Natural killer cell treated with Interleukin-12 subunit alpha and Interleukin-12 subunit beta and Interleukin-15 and Interleukin-18, amount 100 ng/mL, for 72 hours (primary cell): ENCODE measurements at places on chromosomes 5 and 9.

GRCh38 chr9:132268725-132269352 is 85.9 kb downstream of the SETX start:
- DNase-seq: peak; percentile 72
- H3K4me1 ChIP-seq: peaks cover 7% of the 10 kb centered on the region
- peak overlapping the region; percentile 23 for H3K27ac ChIP-seq
- H3K27me3 ChIP-seq: no peaks in the 10 kb centered on the region
- peaks cover 15% of the 10 kb centered on the region for H3K36me3 ChIP-seq

GRCh38 chr9:33221568-33221884 is 18.4 kb upstream of the SPINK4 start:
- H3K4me1 ChIP-seq: peaks cover 13% of the 10 kb centered on the region
- DNase-seq: no peak
- no peaks in the 10 kb centered on the region for H3K36me3 ChIP-seq
- H3K4me3 ChIP-seq: no peak overlapping the region
- H3K27me3 ChIP-seq: peaks cover 3% of the 10 kb centered on the region

GRCh38 chr9:36037549-36038122 is 923 bp downstream of the RECK start:
- H3K4me1 ChIP-seq: peaks cover 33% of the 10 kb centered on the region
- H3K4me3 ChIP-seq: peak overlapping the region; percentile 87
- H3K36me3 ChIP-seq: no peaks in the 10 kb centered on the region
- no peak for DNase-seq
- peaks cover 6% of the 10 kb centered on the region for H3K27me3 ChIP-seq

GRCh38 chr5:52915176-52915875 is 73.8 kb upstream of the ITGA2 start:
- H3K4me1 ChIP-seq: peaks cover 11% of the 10 kb centered on the region
- no peak overlapping the region for H3K27ac ChIP-seq
- peak overlapping the region; percentile 33 for H3K4me3 ChIP-seq
- H3K36me3 ChIP-seq: peaks cover 13% of the 10 kb centered on the region

- no peaks in the 10 kb centered on the region for H3K27me3 ChIP-seq
- H3K4me1 ChIP-seq: no peaks in the 10 kb centered on the region
- DNase-seq: no peak
- H3K27ac ChIP-seq: no peak overlapping the region
- H3K36me3 ChIP-seq: no peaks in the 10 kb centered on the region
Measured at GRCh38 chr5:100165309-100165708, 369.9 kb upstream of the FAM174A start.

DNA sequence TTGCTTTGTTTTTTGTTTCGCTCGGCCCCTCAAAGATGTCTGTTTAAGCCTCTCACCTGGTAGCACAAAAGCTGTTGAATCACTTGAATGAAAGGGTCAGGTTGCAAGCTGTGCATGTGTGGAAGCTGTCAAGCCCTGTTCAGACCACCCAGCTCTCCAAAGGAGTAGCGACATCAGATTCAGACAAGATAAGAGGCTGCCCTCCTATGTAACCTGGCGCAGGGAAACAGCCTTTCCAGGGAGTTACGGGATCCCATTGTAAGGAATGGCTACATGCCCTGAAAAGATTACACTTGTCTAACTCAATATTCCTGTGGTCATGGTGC is 2.9 kb downstream of the FREM1 start:
- no peaks in the 10 kb centered on the region for H3K36me3 ChIP-seq
- no peak for DNase-seq
- no peaks in the 10 kb centered on the region for H3K27me3 ChIP-seq
- H3K4me1 ChIP-seq: no peaks in the 10 kb centered on the region

GRCh38 chr9:8348756-8349155 is 549.2 kb upstream of the DMAC1 start:
- H3K27me3 ChIP-seq: no peaks in the 10 kb centered on the region
- no peaks in the 10 kb centered on the region for H3K4me1 ChIP-seq
- DNase-seq: no peak
- no peaks in the 10 kb centered on the region for H3K36me3 ChIP-seq
- no peak overlapping the region for H3K4me3 ChIP-seq

- H3K4me1 ChIP-seq: peaks cover 22% of the 10 kb centered on the region
- H3K4me3 ChIP-seq: peak overlapping the region; percentile 64
Measured at GRCh38 chr5:172918421-172919371, 40.5 kb upstream of the RPL26L1 start.

- H3K27ac ChIP-seq: no peak overlapping the region
- no peak for DNase-seq
- no peaks in the 10 kb centered on the region for H3K27me3 ChIP-seq
- H3K4me1 ChIP-seq: no peaks in the 10 kb centered on the region
- H3K4me3 ChIP-seq: no peak overlapping the region
- H3K36me3 ChIP-seq: no peaks in the 10 kb centered on the region
Measured at GRCh38 chr5:59317023-59317773, 576.3 kb downstream of the PDE4D start.

DNA sequence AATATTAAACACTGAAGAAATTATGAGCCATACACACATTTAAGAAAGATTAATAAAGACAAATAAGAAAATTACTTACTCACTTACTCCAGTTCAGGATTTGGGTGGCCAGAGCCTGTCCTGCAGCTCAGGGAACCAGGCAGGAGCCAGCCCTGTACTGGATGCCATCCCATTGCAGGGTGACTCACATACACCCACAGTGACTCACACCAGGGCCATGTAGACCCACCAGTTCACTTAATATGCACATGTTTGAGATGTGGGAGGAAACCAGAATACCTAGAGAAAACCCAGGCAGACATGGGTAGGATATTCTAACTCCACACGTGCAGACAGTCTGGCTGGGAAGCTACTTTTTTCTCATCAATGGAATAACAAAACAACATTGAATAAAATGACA is 49.6 kb upstream of the ADRB2 start:
- DNase-seq: no peak
- no peaks in the 10 kb centered on the region for H3K36me3 ChIP-seq
- peaks cover 7% of the 10 kb centered on the region for H3K27me3 ChIP-seq

- no peak overlapping the region for H3K4me3 ChIP-seq
- peaks cover 6% of the 10 kb centered on the region for H3K36me3 ChIP-seq
- H3K27me3 ChIP-seq: peaks cover 3% of the 10 kb centered on the region
- no peak overlapping the region for H3K27ac ChIP-seq
- peak; percentile 86 for DNase-seq
- H3K4me1 ChIP-seq: peaks cover 46% of the 10 kb centered on the region
Measured at GRCh38 chr9:114898741-114899140, 31.6 kb downstream of the TNFSF8 start.

DNA sequence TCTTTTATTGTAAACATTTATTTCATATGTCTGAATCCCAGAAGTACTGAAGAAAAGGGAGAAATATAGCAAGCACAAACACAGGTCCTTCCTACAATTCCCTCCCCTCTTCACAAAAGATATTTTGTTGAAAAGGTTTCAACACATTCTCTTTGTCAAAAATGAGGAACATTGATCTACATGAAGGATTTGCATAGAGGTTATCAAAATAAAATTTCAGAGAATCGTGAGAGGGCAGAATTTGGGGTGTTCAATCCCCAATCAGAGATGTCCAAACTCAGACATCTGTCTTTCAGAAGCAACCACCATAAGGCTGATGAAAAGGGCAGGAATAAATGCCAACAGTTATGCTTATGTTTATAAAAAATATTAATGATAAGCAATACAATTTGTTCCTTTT is 69.2 kb downstream of the MARCHF3 start:
- H3K27ac ChIP-seq: no peak overlapping the region
- H3K4me3 ChIP-seq: no peak overlapping the region
- DNase-seq: no peak

- H3K4me1 ChIP-seq: no peaks in the 10 kb centered on the region
- no peaks in the 10 kb centered on the region for H3K27me3 ChIP-seq
- H3K36me3 ChIP-seq: peaks cover 7% of the 10 kb centered on the region
- no peak for DNase-seq
Measured at GRCh38 chr5:146595088-146595487, 79.1 kb upstream of the GPR151 start.

DNA sequence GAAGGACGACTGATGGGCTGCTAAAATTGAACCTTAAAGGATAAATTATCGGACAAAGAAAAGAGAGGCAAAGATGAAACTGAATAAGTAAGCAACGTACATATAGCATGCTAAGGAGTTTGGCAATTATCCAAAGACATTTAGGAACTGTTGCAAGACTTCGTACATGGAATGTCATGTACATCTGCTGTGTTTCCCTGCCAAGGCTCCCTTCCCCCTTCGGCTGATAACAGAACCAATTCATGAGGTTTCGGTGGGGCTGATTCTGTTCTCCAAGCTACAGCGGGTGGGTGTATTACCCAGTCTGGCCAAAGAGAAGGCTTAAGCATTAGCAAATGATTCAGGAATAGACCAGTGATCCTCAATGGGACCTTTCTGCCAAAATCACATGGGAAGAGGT is 190.9 kb upstream of the FREM1 start:
- no peak overlapping the region for H3K4me3 ChIP-seq
- no peak overlapping the region for H3K27ac ChIP-seq
- DNase-seq: no peak
- H3K4me1 ChIP-seq: no peaks in the 10 kb centered on the region
- no peaks in the 10 kb centered on the region for H3K36me3 ChIP-seq
- peaks cover 46% of the 10 kb centered on the region for H3K27me3 ChIP-seq

DNA sequence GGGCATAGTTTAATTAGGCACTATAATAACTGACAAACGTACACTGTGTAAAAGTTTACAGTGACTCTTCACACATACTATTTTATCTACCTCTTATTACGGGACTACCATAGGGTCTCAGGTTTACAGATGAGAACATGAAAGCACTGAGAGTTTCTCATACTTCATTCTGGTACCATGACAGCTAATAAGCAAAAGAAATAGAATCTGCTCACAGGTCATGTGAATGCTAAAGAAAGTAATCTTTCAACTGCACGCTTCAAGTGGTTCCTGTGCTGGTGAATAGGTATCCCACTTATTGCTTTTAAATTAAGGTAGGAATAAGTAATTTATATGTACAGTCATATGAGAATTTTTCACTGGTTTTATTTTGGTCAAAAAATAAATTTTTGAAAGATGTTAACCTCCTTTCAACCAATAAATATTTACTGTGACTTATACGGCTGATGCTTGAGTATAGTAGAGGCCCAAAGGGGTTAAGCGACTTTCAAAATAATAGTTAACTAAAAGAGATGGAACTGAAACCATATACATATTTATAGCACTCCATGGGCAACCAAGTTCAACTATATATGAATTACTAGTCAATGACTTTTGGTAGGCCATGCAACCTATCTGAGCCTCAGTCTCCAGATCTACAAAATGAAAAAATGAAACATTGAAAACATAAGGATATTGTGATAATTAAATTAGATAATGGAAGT is 8.1 kb downstream of the CDKN2A start:
- no peak for DNase-seq
- H3K4me3 ChIP-seq: no peak overlapping the region
- peaks cover 6% of the 10 kb centered on the region for H3K4me1 ChIP-seq
- H3K36me3 ChIP-seq: no peaks in the 10 kb centered on the region
- peaks cover 45% of the 10 kb centered on the region for H3K27me3 ChIP-seq
- H3K27ac ChIP-seq: no peak overlapping the region

DNA sequence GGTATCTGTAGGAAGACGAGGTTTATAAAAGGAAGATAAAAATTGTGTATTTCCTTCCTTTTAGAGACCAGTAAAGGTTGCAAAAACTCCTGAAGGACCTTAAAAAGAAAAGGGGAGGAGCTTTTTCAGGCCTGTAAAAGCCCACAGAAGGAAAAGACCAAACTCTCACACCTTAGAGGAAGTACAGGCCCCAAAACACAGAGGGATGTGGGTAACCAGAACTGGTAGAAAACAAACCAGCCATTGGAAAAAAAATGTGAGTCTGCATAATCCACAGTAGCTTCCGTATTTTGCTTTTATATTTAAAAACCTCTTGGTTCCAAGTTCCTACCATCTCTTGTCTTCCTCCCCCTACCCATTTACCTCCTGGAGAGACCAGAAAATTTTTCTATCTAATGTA is 8.5 kb downstream of the GIN1 start:
- peak overlapping the region; percentile 15 for H3K27ac ChIP-seq
- no peaks in the 10 kb centered on the region for H3K27me3 ChIP-seq
- H3K36me3 ChIP-seq: peaks cover 9% of the 10 kb centered on the region
- peak overlapping the region; percentile 39 for H3K4me3 ChIP-seq
- peaks cover 26% of the 10 kb centered on the region for H3K4me1 ChIP-seq
- no peak for DNase-seq

DNA sequence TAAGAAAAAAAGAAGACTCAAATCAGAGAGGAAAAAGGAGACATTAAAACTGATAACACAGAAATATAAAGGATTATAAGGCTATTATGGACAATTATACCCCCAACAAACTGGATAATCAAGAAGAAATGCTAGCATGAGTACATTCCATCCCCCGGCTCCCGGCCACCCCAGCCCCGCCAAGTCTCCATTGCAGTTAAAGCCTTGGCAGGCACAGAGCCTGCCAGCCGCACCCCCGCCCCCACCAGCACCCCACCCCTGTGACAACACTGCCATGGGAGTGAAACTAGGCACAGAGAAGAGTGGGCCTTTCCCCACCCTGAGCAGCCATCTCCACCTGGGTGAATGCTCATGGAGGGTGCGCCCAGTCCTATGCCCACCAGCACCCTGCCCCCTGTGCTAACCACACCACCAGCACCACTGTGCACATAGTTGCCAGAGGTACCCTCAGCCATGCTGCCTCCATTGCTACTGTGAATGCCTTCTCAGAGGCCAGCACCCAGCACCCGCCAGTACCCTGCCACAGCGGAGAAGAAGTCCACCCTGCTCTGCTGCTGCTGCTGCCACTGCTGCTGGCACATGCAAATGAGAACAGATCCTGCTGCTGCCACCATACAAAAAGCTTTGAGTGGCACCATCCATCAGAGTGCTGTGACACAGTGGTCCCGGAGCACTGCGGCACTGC is 117.0 kb downstream of the CSNK1G3 start:
- peaks cover 40% of the 10 kb centered on the region for H3K27me3 ChIP-seq
- no peaks in the 10 kb centered on the region for H3K4me1 ChIP-seq
- no peak overlapping the region for H3K27ac ChIP-seq
- H3K4me3 ChIP-seq: no peak overlapping the region

- H3K36me3 ChIP-seq: peaks cover 19% of the 10 kb centered on the region
- no peak for DNase-seq
- H3K27me3 ChIP-seq: no peaks in the 10 kb centered on the region
- peak overlapping the region; percentile 17 for H3K27ac ChIP-seq
- peaks cover 8% of the 10 kb centered on the region for H3K4me1 ChIP-seq
Measured at GRCh38 chr9:7129391-7129790, 371.6 kb downstream of the KDM4C start.

DNA sequence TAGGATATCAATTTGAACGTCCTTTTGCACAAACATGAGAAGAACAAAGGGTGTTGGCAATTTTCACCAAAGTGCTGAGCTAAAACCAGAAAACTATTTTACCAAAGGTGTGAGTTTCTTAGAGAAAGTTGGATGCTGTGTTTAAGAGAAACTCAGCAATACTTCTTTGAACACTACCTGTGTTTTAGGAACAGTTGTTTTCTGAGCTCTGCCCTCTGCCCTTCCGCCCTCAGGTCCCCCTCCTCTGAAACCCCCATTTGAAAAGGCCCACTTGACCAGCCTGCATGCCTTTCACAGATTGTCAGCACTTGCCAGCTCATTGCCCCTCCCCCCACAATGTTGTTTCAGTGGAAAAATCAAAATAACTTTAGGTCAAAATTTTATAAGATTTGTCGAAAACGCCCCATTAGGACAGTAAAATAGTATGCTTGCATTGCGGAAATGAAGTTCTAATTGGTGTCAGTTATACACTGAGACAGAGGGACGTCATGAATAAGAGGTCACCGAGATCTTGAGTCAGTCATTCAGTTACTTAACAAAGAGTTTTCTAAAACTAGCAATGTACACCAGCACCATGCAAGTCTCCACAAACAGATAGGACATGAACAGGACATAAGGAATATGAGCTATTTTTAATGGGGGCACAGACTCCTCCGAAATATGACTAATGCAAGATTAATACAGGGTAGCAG is 61.9 kb upstream of the IL7R start:
- H3K27ac ChIP-seq: peak overlapping the region; percentile 73
- no peaks in the 10 kb centered on the region for H3K27me3 ChIP-seq
- no peaks in the 10 kb centered on the region for H3K36me3 ChIP-seq
